ENCODE measurements at places on chromosomes 3 and 15. TPM values are rescaled to one million over a fixed set of nuclear protein-coding genes. Genes with fewer than 3 reads are reported as not detected.

GRCh38 chr3:15647611-15648167 is 46.1 kb downstream of the BTD start:
- peak overlapping the region; percentile 68 for H3K27ac ChIP-seq
- no peak overlapping the region for H3K4me3 ChIP-seq
- no peaks in the 10 kb centered on the region for H3K27me3 ChIP-seq
- DNase-seq, result no peak
- no peaks in the 10 kb centered on the region for H3K4me1 ChIP-seq

GOLGA8G gene
- not detected for total RNA-seq

DNA sequence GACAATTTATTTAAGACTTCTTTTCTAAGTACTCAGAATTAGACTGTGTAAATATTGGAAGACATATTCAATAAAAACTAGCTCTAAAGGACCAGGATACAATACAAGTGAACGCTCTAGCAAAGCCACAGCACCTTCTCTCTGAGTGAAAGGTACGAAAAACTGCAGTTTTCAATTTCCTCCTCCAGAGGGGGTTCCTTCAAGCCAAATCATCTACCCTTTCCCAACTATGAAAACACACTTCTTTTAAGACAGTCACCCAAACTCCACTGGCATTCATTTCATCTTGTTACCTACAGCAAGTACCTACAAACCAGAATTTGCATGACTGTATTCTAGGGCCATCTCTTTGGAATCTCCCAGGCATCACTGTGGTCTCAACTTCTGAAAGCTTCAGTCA is 165.8 kb downstream of the ERC2 start:
- no peak overlapping the region for H3K27ac ChIP-seq
- H3K27me3 ChIP-seq, result no peaks in the 10 kb centered on the region
- H3K36me3 ChIP-seq, result no peaks in the 10 kb centered on the region
- no peaks in the 10 kb centered on the region for H3K4me1 ChIP-seq
- H3K4me3 ChIP-seq, result no peak overlapping the region

GRCh38 chr3:36697229-36698001 is 66.9 kb downstream of the DCLK3 start:
- no peaks in the 10 kb centered on the region for H3K27me3 ChIP-seq
- no peaks in the 10 kb centered on the region for H3K36me3 ChIP-seq
- H3K4me3 ChIP-seq, result no peak overlapping the region
- peaks cover 3% of the 10 kb centered on the region for H3K4me1 ChIP-seq
- H3K27ac ChIP-seq, result no peak overlapping the region

SNX22 gene
- 20.3 TPM for total RNA-seq

TM4SF1 gene
- total RNA-seq, result 177 TPM

ARHGEF3 gene
- 25.9 TPM for total RNA-seq

DNA sequence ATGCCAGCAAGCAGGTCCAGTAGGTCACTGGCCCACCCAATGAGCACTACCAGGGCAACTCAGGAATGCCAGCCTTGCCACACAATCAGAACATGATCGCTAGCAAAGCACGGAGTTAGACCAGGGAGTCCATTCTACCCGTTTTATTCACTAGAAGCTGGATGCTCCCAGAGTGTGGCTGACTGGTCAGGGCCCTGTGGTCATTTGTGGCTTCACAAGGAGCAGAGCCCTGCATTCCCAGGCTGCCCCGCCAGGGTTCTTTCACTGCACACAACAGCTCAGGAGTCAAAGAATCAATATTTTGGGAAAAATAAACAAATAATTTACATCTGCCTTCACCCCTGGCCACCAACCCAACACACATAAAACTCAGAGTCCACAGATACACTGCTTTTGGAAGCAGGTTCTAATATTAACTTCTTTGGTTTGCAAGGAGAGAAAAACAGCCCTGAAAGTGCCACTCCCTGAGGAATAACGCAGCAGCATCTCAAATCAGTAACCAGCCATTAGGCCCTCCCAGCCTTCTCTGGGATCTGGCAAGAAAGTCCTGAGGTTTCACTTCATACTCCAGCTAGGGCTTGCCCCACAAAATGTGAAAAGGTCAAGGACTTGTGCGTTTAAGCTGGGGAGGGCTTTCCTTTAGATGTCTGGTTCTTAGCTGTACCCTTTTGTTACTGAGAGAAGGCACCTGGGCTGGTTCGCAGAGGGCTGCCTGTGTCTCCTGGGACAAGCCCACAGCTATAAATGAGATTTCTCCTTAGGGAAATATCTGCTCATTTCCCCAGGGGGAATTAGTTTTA is 16.0 kb downstream of the SIAH2 start:
- H3K4me1 ChIP-seq, result peaks cover 18% of the 10 kb centered on the region
- no peak overlapping the region for H3K27ac ChIP-seq
- H3K4me3 ChIP-seq, result no peak overlapping the region
- H3K36me3 ChIP-seq, result peaks cover 2% of the 10 kb centered on the region
- H3K27me3 ChIP-seq, result no peaks in the 10 kb centered on the region

- DNase-seq, result peak; percentile 71
- no peaks in the 10 kb centered on the region for H3K27me3 ChIP-seq
- peaks cover 34% of the 10 kb centered on the region for H3K4me1 ChIP-seq
Observed at GRCh38 chr15:40342416-40343320, 1.9 kb upstream of the CCDC9B start.

- no peaks in the 10 kb centered on the region for H3K4me1 ChIP-seq
- no peaks in the 10 kb centered on the region for H3K27me3 ChIP-seq
- H3K27ac ChIP-seq, result no peak overlapping the region
- no peak overlapping the region for H3K4me3 ChIP-seq
- no peaks in the 10 kb centered on the region for H3K36me3 ChIP-seq
- no peak for DNase-seq
Observed at GRCh38 chr3:121483290-121483689, 62.5 kb downstream of the POLQ start.

GRIP2 gene
- 1.1 TPM for total RNA-seq

- no peaks in the 10 kb centered on the region for H3K4me1 ChIP-seq
- H3K36me3 ChIP-seq, result no peaks in the 10 kb centered on the region
- H3K27ac ChIP-seq, result no peak overlapping the region
- no peaks in the 10 kb centered on the region for H3K27me3 ChIP-seq
- no peak for DNase-seq
Observed at GRCh38 chr15:94228611-94229010, 2.8 kb upstream of the MCTP2 start.

DNA sequence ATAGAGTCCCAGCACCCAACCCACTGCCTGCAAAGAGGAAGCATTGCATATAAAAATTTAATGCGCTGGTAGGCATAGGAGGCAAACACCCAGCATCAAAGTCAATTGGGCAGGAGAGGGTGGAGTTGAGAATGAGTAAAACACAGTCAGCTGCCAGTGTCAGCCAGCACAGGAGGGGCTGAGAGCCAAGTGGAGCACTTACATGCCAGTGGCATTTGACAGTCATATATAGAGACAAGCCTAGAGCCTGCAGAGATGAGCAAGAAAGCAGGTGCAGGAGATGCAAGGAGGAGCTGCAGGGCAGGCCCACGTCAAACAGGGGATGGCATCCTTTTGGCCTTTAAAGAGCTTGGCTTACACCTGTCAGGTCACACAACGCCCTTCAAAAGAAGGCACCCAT is 27.6 kb upstream of the ZFAND6 start:
- no peak overlapping the region for H3K27ac ChIP-seq
- peaks cover 7% of the 10 kb centered on the region for H3K4me1 ChIP-seq
- H3K36me3 ChIP-seq, result no peaks in the 10 kb centered on the region

GRCh38 chr15:63912061-63912615 is 78.4 kb upstream of the HERC1 start:
- H3K4me1 ChIP-seq, result peaks cover 13% of the 10 kb centered on the region
- no peaks in the 10 kb centered on the region for H3K27me3 ChIP-seq
- DNase-seq, result no peak
- no peak overlapping the region for H3K27ac ChIP-seq

Data from lung (tissue), 17 donors.